Fibroblast of mammary gland (primary cell): ENCODE measurements at places on chromosomes 2 and 18.

DNA sequence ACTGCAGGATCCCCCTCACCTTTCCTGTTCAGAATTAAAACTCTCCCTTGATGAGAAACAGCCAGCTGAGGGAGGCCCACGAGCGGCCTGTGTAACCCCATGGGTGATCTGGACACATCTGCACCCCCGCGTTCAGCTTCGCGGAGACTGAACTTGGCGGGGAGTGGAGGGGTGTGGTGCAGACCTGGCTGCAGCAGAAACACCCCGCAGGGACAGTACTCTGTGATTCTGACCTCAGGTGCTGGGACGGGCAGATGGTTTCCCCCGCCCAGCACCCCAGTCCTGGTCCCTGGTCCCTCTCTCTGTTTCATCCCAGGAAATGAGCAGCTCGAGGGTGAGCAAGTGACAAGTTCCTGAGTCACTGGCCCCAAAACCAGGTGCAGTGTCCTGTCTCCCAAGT lies 41.2 kb downstream of the GBX2 start:
- no peak for DNase-seq

DNA sequence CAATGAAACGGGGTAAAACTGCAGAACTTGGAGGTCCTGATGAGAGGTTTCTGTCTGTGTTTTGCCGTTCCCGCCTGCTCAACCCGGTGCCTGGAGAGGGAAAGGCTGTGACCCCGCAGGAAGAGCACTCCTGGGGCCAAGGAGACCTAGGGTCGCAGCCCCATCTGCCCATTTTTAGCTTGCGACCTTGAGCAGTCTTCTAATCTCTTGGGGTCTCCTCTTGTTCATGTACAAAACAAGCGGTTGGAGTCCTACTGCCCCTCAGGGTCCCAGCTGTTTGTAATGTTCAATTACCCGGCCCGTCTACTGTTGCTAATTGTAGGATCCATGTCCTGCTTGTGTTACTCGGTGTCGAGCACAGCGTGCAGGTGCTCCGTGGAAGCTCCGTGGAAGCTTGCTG lies 104.5 kb downstream of the PTGR3 start:
- DNase-seq = no peak

DNA sequence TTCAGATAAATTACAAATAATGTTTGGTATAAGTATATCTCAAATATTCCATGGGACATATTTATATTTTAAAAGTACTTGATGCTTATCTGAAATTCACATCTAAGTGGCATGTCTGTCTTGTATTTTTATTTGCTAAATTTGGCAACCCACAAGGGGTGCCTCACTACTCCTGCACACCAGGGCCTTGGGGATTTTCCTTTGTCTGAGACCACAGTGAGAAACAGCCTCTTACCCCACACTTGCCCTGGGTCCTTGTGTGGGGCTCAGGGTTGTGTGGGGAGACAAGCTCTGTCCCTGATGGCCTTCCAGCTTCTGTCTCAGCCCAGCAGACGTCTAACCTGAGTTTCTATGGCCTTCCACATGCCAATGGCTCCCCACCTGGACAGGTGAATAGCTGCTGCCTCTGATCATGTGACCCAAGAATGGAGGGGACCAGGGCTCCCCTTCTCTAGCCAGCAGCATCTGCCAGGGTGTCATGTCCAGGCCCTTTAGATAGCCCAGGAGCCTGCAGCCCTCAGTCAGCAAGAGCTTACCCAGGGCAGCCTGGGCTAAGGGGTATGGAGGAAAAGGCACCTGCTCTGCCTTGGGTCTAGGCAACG lies 49.5 kb upstream of the MRPL33 start:
- DNase-seq = no peak

DNA sequence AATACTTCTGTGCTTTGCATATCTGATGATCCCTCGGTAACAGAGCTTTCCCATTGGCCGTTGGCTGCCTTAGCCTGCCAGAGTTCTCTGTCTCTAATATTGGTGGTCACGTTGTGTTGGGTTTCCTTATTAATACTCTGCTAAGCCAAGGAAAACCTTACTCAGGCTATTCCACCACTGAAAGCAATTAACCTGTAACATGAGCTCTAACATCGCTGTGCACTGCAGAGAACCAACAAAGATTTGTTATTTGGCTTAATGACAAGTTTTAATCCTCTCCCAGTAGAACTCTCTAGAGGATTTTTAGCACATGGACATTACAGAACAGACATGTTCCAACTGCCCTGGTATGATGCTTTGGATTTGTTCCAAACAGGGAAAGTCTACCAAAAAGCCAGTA lies 825.9 kb upstream of the POU3F3 start:
- DNase-seq = peak; percentile 12

GRCh38 chr2:70962885-70963878 lies 15.2 kb upstream of the ANKRD53 start:
- no peak for DNase-seq

DNA sequence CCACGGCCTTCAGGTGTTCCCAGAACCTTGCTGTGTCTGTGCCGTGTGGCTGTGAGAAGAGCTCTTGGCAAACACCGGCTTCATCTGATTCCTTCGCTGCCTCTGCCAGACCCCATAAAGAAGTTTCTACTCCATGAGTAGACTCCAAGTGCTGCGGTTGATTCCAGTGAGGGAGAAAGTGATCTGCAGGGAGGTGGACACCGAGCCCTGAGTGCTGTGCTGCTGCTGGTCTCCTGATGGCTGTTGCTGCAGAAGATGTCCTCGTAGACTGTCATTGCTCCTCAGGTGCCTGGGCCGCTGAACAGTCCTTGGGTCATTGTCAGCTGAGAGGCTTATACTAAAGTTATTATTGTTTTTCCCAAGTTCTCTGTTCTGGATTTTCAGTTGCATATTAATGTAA lies 19.6 kb downstream of the ASB1 start:
- DNase-seq = no peak

GRCh38 chr2:142824756-142825155 lies 52.7 kb upstream of the KYNU start:
- peak; percentile 34 for DNase-seq

- DNase-seq = no peak
These were observed 40.1 kb downstream of the GPD2 start for GRCh38 chr2:156476021-156476849.
